Astrocyte (in vitro differentiated cells and primary cell): ENCODE measurements at places on chromosomes 6 and 20. TPM values are rescaled to one million over a fixed set of nuclear protein-coding genes. Genes with fewer than 3 reads are reported as not detected.

Gene COL20A1
- total RNA-seq = 3.1 and 5.0 TPM in 2 replicates

DNA sequence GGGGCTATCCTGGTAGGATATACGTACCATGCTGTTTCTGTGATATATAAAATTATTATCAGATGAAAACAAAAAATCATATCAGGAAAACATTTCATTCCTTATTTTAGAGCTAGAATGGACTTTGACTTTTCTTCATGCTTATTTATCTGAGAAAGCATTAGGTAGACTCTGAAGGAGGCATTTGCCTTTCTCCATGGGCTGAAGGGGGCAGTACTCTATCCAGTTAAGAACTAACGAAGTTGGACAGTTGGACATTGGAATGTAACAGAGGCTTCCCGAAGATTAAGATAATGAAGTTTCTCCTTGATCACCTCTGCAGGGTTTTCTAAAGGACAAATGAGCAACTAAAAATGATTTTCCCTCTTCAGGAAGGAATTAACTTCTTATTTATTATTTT, 233.9 kb downstream of the SAMD5 start:
- no peak overlapping the region for H3K4me3 ChIP-seq
- H3K36me3 ChIP-seq = no peaks in the 10 kb centered on the region
- H3K4me1 ChIP-seq = no peaks in the 10 kb centered on the region
- H3K27ac ChIP-seq = no peak overlapping the region

DNA sequence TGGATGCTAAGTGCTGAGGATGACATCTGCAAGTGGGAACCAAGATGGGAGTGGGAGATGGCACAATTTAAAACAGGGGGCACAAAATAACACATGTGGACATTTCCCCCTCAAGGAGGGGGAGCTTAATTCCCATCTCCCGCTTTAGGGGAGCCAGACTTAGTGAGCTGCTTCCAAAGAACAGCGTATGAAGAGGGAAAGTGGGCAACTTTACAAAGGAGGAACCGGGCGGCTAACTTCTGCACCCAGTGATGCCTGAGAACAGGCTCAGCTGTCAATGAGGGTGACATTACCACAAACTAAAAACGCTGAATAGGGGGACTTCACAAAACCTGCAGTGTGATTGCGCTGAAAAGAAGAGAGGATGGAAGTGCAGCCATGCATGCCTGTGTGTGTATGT, 95.5 kb upstream of the NXT1 start:
- DNase-seq = no peak
- H3K4me1 ChIP-seq = peaks cover 34% of the 10 kb centered on the region

GRCh38 chr20:57417830-57418780, 26.9 kb downstream of the RBM38 start:
- H3K27ac ChIP-seq = no peak overlapping the region
- peaks cover 14% of the 10 kb centered on the region for H3K27me3 ChIP-seq
- no peak overlapping the region for H3K4me3 ChIP-seq
- DNase-seq = no peak
- H3K36me3 ChIP-seq = no peaks in the 10 kb centered on the region
- H3K4me1 ChIP-seq = peaks cover 4% of the 10 kb centered on the region

Gene SLC25A27
- total RNA-seq = 4.3 and 4.4 TPM in 2 replicates

DNA sequence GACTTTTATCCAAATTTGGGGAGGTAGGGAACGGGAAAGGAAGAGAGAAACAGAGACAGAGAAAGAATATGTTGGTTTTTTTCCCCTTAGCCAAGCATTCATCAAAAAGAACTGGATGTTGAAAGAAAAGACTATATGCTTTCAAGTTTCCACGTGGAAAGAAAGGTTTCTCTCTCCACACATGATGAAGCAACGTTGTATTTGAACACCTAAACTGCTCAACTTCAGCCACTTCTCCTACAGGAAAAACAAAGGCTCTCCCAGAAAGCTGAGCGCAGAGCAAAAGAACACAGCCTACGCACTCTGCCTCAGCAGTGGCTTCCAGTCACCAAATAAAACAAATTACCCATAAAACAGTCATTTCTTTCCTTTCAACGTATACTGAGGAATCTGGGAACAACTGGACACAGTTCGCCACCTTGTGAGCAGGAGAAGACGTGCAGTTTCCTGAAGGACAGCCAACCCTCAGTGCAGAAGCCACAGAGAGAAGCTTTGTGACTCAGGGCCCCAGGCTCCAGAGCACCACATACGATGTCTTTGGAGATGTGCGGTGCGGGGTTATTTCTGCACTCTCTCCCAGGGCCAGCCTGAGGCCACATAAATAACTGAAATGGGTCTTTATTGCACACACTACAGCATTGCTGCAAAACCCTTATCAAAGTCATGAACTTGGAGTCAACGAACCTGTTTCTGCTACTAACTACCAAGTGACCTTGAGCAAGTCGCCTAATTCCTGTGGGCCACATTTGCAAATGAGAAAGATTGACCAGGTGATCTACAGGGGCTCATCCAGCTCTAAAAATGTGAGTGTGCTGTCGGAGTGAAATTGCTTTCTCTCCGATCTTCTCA, 10.1 kb downstream of the IL17F start:
- no peak overlapping the region for H3K4me3 ChIP-seq
- H3K27ac ChIP-seq = no peak overlapping the region
- peak; percentile 40 for DNase-seq
- no peaks in the 10 kb centered on the region for H3K36me3 ChIP-seq
- H3K27me3 ChIP-seq = peaks cover 11% of the 10 kb centered on the region
